ENCODE measurements at places on chromosomes 16 and 17.

DNA sequence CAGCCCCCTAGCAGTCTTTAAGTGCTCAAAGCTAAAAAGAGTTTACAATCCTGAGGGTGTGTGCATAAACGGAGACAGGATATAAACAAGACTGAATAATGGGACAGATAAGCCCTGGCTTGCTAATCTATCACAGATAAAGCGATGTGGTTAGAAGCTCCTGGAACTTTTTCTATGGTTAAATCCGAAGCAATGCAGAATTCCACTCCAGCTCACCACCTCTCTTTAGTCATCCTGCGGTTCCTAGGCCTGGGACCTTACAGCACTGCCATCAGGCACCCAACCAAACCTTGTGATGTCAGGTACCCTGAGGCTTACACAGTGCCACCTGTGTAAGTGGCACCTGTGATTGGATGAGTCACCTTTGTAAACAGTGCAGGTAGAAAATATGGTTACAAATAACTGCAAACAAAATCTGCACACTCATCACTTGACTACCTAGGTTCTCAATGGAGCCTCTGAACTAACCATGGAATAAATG, 31.5 kb upstream of the B4GALNT2 start:
- DNase-seq = no peak

DNA sequence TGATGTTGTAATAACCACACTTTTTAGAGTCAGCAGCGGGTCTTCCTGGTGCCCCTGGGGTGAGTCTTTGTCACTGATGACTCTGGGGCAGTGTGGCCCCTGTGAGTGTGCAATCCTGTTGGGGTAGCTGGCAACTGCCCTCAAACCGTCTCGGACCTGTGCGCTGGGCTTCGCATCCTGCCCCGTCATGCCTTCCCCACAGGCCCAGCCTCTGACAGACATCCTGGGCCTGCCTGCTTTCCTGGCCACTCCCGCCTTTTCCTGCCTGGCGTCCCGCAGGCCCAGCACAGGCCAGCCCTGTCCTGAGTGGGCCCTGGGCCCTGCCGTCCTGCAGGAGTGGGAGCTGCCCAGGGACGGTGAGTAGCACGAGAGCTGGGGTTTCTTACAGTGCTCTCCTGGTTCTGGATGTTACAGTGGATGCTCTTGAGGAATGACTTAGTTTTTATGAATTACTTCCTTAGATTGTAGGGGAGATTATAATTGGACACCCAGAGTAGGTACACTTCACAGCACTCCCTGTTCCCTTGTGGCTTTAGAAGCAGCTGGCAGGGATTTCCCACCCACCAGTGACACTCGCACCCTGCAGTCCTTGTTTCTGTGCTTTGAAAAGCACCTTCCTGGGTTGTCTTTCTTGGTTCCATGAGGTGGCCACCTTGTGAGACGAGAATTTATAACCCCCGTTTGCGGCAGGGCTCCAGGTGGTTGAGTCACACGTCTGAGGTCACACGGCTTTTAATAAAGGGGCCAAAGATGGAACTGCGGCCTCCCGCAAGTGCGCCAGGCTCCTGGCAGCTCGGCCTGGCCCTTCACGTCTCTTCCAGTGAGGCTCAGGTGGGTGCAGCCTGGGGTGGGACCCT, 50.0 kb upstream of the CAPN15 start:
- DNase-seq = no peak

DNA sequence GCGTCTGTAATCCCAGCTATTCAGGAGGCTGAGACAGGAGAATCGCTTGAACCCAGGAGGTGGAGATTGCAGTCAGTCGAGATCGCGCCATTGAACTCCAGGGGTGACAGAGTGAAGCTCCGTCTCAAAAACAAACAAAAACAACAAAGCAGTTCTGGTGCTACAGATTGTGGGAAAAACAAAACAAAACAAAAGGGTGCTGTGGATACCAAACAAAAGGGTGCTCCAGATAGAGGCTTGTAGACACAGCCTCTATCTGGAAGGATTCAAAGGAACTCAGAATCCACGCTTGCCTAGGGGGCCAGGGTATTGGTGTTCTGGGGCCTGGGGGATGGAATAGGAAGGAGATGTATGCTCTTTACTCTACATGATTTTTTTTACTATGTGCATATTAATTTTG, 2.5 kb downstream of the MYLK3 start:
- DNase-seq = no peak

DNA sequence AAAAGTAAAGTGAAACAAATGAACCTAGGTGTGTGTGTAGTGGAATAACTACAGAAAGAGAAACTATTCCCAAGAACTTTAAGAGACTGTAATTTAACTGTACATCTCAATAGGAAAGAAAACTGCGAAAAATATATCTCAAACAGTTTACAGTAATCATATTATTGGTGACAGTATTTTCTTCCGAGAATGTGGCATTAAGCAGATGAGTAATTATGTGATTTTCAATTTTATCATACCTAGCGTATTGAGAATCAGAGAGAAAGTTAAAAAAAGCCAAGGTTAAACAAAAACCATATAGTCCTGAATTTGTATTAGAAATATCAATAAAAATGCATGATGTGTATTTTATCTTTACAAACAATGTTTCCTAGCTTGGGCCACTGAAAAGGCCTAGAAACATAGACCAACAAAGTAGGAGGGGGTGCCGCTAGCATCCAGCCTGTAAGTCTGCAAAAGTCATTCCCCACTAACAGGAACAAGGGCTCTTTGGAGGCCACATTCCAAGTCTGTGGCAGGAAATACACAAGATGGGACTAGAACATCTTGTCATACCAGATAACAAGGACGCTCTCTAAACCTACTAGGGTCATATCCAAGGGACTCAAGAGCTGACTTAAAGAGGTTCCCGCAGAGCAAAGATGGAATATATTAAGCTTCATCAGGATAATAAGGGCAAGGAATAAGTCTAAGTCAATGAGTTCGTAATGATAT, 20.5 kb downstream of the RNF157 start:
- DNase-seq = no peak

DNA sequence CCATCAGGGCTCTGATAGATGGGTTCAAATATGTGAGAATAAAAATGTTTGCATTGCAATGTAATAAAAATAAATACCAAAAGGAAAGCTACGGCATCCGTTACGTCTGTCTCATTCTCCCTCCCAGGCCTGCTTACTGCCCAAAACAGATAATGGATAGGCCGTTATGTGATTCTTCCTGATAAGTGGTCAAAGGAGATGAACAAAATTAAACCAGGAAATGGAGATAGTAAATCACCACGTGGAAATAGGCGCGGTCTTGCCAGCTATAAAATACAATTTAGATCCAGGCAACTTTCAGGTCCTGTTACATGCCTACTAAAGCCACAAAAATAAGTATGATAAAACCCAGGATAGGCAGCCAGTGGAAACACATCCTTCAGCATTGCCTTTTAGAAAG, 49.5 kb upstream of the CCL1 start:
- no peak for DNase-seq

- no peak for DNase-seq
Observed at GRCh38 chr17:29909236-29910003, 20.6 kb downstream of the SSH2 start.

DNA sequence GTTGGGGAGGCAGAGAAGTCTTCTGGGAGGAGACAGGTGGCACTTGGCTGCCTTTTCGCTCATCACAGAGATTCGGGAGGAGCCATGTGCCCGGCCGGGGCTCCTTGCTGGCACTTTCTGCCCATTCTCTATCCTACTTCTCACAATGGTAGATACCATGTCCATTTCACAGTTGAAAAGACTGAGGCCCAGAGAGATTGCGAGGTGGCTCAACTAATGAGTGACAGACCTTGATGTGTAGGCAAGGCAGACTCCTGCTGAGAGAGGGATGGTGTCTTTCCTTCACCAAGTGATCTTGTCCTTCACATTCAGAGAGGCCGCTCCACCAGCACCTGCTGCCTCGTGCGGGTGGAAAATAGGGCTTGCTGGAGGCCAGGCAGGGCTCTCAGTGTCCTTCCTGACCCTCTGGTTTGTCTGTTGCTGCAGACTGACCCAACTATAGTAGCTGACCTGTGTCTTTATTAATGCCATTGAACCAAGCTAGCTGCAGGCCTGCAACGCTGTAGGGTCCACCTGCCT, 42.1 kb downstream of the MPRIP start:
- DNase-seq = no peak

DNA sequence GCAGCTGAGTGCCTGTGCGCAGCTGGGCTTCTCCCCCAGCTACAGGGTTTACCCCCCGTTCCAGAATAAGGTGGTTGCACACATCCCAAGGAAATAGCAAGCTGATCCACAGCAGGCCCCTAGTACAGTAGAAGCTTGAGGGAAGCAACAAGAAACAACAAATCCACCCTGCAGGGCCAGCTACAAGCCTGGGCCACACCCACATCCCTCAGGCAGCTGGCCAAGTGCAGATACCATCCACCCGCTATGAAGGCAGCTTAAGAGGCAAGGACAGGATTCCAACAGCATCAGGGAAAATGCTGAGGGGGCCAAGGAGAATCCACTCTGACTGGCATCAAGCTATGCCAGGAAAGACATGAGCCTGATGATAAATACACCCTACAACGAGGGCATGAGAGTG, 66.9 kb upstream of the RCVRN start:
- no peak for DNase-seq

DNA sequence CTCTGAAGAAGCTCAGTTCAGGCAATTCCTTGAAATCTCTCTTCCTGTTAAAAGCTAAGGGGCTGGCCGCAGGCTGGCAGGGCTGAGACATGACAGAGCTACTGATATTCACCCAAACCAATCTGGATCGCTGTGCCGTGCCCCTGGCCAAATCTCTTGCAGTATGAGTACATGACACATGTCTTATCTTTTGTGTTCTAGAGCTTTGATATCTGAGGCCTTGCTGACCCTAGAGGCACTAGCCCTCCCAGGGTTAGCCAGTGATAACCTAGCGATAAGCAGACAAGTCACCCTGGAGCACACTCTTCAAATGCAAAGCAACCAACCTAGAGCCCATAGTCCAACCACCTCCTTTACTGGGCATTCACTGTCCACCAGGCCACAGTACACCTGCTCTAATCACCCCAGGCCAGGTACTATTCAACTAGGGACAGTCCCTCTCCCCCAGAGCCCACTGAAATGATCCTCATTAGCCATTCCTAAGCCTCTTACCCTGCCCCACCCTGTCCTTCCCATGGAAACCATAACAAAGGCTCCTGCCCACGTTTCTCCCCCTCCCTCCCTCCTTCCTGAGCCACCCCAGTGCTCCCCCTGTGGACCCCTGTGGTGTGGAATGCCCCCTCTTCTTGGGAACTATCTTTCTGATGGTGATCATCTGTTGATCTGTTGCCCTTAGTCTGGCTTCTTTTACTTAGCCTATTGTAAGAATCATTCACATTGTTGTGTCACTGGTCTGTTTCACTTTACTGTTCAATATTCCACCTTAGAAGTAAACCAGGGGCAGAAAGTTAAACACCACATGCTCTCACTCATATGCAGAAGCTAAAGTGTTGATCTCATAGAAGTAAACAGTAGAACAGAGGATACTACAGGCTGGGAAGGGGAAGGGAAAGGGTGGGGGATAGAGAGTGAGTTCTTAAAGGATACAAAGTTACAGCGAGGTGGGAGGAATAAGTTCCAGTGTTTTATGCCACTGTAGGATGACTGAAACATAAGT, 52.5 kb downstream of the TEKT5 start:
- DNase-seq = no peak

All from stimulated activated CD8-positive, alpha-beta memory T cell treated with anti-CD3 and anti-CD28 coated beads, Interleukin-4, amount 100 ng/mL, for 1 hour (primary cell).